Stimulated activated CD8-positive, alpha-beta memory T cell treated with anti-CD3 and anti-CD28 coated beads, Interleukin-15, amount 100 ng/mL, for 24 hours (primary cell): ENCODE measurements at places on chromosomes 7 and 10.
A peak's percentile ranks its signal among the peaks of the same experiment; 100 is the strongest.

GRCh38 chr7:117312593-117313580 lies 10.0 kb downstream of the WNT2 start:
- DNase-seq, result no peak

DNA sequence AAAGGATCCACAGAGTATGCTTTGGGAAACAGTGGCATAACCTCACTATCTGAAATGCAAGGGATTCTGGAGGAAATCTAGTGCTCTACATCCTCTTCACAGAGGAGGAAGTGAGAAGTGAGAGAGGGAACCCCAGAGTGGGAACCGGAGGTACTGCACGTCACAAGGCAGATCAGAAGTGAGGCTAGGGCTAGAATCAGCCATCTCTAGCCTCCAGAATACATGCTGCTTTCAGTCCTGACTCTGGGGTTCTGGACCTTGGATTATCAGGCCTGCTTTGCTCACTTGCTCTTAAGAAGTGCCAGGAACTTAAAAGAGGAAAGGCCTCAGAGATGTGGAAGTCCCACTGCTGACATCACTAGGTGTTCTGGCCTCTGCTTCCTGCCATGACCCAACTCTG lies 25.7 kb downstream of the ZNF503 start:
- DNase-seq, result no peak

DNA sequence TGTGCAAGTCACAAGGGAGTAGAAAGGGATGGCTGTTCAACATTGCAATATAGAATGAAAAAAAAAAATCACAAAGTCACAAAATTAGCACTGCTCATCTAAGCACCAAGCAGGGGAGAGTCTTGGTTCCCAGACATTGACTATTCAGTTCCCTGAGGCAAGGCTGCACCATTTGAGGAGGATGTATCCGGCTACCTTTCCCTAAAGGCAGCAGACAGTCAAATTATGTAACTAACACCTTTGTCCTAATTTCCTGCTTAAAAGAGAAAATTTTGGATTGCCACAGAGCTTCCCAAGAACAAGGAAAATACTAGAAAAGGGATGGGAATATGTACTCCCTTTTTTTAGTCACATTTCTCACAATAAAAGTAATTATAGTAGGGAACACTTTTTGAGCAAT lies 148.1 kb downstream of the PCLO start:
- no peak for DNase-seq

- no peak for DNase-seq
Measured at GRCh38 chr7:98998821-98999725, 120.7 kb downstream of the TRRAP start.

DNA sequence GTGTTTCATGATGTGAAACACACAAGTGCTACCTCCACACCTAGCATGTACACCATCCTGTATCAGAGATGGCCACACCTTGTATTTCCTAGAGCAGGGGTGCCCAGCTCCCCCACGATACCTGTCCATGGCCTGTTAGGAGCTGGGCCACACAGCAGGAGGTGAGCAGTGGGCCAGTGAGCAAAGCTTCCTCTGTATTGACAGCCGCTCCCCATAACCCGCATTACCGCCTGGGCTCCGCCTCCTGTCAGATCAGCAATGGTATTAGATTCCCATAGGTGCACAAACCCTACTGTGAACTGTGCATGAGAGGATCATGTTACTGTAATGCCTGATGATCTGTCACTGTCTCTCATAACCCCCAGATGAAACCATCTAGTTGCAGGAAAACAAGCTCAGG lies 145.6 kb upstream of the RNF32 start:
- no peak for DNase-seq

GRCh38 chr10:14688606-14689005 lies 86.1 kb downstream of the FAM107B start:
- DNase-seq, result no peak

DNA sequence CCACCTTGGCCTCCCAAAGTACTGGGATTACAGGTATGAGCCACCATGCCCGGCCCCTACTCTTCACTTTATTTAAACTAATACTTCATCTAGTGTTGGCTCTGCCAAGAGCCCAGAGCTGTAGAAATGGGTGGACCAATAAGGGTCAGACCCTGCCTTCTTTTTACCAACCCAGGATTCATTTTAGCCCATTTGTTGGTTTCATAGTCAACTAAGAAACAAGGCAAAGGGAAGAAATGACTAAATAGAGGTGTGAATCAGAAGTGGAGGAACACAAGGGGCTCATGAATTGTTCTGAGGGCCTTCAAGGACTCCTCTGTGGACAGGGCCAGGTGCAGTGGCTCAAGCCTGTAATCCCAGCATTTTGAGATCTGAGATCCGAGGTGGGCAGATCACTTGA lies 1.1 kb downstream of the ANKRD2 start:
- DNase-seq, result no peak

GRCh38 chr7:69060516-69060915 lies 537.8 kb upstream of the AUTS2 start:
- DNase-seq, result no peak

DNA sequence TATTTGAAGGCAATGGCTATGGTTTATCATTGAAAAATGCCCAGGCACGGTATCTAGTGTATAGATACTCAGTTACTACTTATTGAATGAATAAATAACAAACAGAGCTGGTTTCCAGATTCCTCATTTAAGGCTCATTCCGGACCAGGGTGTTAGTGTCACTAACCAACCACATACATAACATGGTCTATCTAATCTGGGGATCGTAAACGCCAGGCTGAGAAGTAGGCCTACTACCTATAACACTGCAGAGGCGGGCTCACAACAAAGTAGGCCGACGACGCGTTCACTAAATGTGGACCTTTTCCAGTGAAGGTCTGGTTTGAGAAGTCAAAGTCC lies 423 bp downstream of the LSM5 start:
- no peak for DNase-seq

- no peak for DNase-seq
Measured at GRCh38 chr7:98930921-98931320, 52.6 kb downstream of the TRRAP start.

DNA sequence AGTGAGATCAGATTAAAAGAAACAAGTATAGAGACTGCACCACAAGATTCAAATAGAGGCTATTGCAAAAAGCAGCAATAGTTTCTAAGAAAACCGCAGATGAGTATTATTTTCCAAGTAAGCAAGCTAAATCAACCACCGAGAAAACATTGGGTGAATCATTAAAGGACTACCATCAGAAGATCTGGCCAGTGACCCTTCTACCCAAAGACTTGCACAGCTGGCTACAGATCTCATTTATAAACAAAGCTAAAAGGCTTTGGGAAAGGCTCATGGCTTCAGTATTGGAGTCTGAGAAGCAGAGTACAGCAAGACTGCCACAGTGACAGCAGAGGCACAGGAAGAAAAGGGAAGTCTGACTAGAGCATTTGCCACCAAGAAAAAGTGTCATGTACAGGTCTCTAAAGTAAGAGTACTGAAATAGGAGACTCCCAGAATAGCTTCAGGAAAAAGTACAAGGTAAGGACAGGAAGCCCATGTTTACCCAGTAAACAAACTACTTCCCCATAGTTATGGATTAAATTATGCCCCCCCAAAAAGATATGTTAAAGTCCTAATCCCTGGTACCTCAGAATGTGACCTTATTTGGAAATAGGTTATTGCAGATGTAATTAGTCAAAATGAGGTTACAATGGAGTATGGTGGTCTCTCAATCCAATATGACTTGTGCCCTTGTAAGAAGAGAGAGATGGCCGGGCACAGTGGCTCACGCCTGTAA lies 19.0 kb downstream of the STEAP1 start:
- no peak for DNase-seq

GRCh38 chr7:139783647-139784385 lies 6.0 kb upstream of the HIPK2 start:
- DNase-seq, result no peak

- DNase-seq, result no peak
Measured at GRCh38 chr10:34380856-34381255, 434.2 kb downstream of the PARD3 start.

DNA sequence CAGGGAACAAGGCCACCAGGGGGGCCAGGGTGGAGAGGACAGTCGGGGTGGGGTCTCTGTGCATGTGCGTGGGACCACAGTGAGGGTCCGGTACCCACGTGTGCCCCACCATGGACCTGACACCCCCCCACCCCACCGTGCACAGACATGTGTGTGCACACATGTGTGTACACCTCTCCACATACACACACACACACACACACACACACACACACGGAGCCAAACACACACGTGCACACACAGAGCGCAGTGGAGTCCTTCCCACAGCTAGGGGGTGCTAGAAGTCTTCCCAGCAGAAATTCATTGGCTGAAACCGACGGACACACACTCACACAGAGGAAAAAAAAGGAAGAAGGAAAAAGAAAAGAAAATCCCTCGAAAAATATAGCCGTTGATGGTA lies 42.8 kb upstream of the GNA12 start:
- DNase-seq, result no peak

DNA sequence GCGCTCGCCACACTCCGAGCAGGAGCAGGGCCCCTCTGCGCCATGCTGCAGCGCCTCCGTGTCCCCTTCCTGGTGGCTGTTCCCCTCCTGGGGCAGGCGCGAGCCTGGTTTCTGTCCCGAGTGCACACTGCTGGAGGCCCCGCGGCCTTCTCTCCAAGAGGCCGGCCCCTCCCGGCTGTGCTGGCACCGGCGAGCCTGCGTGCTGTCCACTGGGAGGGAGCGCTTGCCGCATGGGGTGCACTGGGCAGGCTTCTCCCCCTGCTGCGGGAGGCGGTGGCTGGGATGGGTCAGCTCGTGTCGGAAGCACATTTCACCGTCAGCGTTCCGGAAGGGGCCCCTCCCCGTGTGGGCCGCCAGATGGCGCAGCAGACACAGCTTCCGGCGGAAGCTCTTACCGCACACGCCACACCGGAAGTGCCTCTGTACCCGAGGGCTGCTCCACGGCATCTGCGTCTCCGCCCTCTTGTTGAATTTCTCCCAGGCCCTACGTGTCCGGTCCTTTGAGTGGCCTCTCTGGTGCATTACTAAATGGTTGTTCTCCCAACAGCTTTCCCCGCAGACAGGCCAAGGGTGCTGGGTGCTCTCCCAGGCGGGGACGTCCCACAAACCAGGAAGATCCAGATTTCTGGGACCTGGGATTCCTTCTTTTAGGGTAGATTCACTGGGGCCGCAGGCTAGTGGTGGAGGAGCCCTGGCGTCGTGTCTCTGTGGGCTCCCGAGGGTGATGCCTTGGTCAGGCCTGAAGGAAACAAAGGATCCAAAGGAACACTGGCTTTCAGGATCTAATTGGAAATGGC lies 18.7 kb downstream of the ZNF786 start:
- peak; percentile 21 for DNase-seq

GRCh38 chr10:52004342-52004949 lies 305.1 kb upstream of the CSTF2T start:
- no peak for DNase-seq

DNA sequence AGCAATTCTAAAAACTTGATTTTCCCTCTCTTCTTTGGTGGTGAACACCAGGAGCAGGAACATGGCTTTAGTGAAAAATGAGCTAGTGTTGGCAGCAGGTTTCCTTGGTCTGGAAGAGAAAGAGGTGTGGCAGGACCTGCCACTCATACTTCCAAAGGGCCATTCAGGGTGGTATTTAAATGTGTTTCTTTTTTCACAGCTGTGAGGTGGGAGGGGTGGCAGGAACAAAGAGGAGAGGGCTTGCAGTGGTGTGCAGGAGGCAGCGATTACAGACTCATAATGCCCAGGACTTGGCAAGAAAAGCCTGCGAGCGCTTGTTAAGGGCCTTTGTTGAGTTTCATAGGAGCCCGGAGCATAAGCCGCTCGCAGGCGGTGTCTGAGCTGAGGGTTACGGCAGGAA lies 36.8 kb downstream of the WIPF3 start:
- DNase-seq, result no peak

- no peak for DNase-seq
Measured at GRCh38 chr7:69967689-69968450, 369.6 kb downstream of the AUTS2 start.

DNA sequence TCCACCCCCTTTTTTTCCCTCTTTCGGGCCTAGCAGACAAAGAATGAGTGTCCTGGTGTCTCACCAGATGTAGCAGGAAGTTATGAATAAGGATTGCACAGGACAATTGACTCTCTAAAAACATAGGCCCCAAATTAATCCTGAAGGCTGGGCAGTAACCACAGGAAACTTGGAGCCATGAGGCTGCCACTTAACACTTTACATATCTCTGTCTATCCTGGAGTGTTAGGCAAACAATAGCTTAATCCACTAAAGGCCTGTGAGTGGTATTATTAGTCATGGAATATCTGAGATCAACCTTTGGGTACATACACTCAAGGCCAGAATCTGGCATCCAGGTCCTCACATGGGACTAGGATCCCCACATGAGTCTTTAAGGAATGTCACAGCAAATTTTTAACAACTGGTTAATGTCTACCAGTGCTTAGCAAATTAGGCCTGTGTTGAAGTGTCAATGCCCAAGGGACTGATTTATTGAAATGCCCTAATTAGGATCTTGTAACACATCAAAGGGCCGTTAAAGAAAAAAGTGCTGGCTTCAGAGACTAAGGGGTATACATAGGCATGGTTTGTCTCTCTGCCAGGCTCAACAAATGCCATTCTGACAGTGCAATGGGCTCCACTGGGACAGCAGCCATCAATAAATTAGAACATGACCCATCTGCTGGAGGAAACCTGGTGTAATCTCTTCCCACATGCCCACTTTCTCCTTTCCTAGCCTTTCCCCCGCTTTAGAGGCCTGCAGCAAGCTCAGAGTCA lies 196.7 kb upstream of the TBX20 start:
- no peak for DNase-seq

DNA sequence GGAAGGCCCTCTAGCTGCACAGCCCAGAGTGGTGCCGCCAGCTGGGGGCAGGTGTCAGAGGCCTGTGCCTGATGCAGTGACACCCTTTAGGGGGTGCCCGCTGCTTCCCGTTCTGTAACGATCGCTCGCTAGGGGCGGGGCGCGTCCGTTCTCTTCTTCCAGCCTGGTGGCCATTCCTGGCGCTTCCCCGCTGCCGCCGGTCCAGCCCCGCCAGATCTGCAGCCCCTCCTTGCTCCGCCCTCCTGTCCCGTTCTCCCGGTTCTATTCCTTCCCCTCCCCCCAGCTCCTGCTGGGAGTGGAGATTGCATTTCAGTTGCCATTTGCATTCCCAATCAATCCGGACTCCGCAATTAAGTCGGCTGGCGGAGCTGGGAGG lies 39.2 kb downstream of the AGAP3 start:
- no peak for DNase-seq
